ENCODE measurements at places on chromosomes 11 and 22. TPM values are rescaled to one million over a fixed set of nuclear protein-coding genes. Genes with fewer than 3 reads are reported as not detected.

Gene EMID1
- not detected for total RNA-seq

DNA sequence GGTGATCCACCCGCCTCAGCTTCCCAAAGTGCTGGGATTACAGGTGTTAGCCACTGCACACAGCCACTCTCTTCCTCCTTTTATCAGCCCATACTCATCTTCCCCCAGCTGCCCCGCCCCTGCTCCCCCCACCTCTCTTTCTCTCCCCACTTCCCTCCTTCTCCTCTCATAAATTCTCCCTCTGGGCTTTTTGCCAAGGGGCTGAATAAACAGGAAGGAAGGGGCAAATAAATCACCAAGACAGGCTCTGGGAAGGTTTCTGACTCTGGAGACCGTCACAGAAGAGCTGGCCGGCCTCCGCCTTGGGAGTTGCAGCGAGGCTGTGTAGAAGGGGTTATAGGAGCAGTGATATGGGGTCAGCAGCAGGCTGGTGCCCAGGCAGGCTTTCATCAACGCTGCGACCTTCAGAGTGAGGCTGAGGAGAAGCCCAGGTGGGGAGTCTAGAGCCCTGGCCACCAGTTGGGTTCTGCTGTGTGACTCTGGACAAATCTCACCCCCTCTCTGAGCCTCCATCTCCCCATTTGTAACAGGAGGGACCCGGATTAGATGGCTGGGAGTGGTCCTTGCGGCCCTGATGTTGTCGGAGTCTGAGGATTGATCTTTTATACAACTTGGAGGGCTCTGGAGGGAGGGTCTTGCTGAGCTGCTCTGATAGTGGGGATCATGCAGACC lies 62.6 kb upstream of the RASD2 start:
- peak overlapping the region; percentile 76 for H3K27ac ChIP-seq
- DNase-seq = no peak
- peaks cover 57% of the 10 kb centered on the region for H3K27me3 ChIP-seq
- H3K4me3 ChIP-seq = no peak overlapping the region

DNA sequence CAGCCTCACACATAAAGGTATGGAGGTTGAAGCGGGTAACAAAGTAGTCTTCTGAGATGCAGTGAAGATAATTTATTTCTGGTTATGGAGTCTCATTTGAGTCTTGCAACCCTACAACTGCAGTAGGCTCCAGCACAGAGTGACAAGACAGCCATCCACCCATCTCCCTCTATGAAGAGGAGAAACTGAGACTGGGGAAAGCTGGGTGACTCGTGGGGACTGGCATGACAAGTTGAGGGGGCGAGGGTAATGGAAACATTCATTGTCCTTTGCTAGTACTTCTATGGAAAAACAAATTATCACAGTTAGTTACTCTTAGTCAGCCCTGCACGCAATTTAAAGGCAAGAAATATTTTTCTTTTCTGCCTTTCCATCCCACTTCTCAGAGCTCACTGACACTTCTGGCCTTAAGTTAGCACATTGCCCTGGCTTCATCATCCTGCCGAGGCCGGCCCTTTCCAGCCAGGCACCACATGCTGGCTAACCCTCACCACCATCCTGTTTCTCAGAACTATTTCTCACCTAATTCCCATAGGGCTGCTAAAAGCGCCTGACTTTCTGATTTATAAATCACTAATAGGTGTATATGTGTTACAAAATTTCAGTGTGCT lies 361.1 kb downstream of the ETS1 start:
- no peak overlapping the region for H3K27ac ChIP-seq
- H3K27me3 ChIP-seq = peaks cover 4% of the 10 kb centered on the region
- peaks cover 7% of the 10 kb centered on the region for H3K4me1 ChIP-seq
- H3K36me3 ChIP-seq = peaks cover 2% of the 10 kb centered on the region

- peak overlapping the region; percentile 86 for H3K27ac ChIP-seq
- H3K27me3 ChIP-seq = no peaks in the 10 kb centered on the region
- peak overlapping the region; percentile 62 for H3K4me3 ChIP-seq
- H3K4me1 ChIP-seq = peaks cover 83% of the 10 kb centered on the region
These were observed 29.7 kb downstream of the FLI1 start for GRCh38 chr11:128723531-128723930.

Gene C11orf52
- not detected for total RNA-seq

DNA sequence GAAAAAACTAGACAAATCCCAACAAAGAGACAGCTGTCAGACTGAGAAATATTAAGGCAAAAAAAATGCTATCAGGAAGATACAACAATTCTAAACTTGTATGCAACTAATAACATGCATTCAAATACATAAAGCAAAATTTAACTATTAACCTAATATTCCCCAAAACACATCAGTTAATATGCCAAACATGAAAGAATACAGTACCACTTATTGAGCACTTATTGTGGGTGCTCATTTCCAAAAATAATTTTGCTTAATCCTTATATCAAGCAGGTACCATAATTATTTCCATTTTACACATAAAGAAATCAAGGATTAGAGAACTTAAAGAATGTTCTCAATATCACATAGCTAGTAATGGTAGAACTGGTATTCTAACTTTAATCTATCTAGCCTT lies 67.7 kb upstream of the HMGXB4 start:
- H3K36me3 ChIP-seq = no peaks in the 10 kb centered on the region
- H3K27me3 ChIP-seq = no peaks in the 10 kb centered on the region

GRCh38 chr11:13680501-13681264 lies 12.2 kb downstream of the FAR1 start:
- no peak overlapping the region for H3K27ac ChIP-seq
- no peak overlapping the region for H3K4me3 ChIP-seq
- no peaks in the 10 kb centered on the region for H3K27me3 ChIP-seq

Gene SCGB1C1
- not detected for total RNA-seq

Gene C22orf31
- not detected for total RNA-seq

DNA sequence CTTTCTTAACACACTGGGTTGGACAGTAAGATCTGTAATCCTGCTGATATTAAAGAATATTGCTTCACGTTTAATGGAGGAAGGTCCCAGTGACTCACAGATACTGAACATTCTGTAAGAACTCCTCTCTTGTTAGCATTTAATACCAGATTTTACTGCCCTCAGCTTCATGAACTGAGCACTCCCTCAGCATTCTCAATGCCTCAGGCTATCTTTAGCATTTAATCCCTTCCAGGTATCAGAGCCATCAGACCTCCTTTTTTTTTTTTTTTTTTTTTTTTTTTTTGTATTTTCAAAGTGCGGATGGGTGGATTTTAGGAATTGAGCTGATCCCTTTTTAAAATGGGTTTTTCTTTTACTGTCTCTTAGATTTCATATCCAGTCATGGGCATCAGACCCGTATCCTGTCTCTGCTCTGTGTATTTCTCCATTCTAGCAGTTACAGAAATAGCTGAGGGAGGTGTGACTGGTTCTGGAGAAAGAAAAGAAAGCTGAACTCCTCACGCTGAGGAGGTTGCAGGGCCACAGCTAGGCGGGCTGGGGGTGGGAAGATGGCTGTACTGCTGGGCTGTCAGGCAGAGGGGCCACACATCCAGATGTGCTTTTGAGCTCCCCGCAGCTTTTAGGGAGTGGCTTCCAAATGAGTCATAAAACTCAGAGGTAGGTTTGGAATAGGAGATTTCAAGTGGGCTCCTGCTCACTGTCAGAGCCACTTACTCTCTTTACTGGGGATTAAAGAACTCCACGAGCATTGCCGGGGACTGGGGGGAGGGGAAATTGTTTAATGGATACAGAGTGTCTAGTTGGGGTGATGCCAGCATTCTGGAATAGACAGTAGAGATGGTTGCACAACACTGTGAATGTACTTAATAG lies 97.0 kb downstream of the SYT9 start:
- no peak for DNase-seq
- peaks cover 2% of the 10 kb centered on the region for H3K36me3 ChIP-seq
- H3K27ac ChIP-seq = no peak overlapping the region

Gene WBP2NL
- total RNA-seq = 1.7 TPM

Gene ACRV1
- not detected for total RNA-seq

Gene OR8D4
- not detected for total RNA-seq

DNA sequence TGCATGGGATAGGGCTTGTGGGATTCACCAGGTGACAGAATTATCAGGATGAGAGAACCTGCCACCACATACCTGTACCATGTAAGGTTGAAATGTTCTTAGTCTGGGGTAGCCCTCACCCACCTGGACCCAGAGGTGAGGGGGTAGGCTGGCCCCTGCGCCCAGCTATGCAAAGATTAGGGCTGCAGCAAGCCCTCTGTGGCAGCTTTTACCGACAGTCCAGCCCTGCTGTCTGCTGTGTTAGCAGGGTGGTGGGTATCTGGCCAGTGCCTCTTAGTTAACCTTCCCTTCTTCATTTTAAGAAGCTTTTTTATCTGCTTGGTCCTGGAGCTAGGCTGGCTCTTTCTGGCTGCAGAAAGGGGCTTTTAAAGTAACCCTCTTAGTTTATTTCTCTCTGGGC lies 13.9 kb downstream of the INSC start:
- H3K36me3 ChIP-seq = peaks cover 6% of the 10 kb centered on the region
- no peaks in the 10 kb centered on the region for H3K4me1 ChIP-seq
- H3K27me3 ChIP-seq = peaks cover 35% of the 10 kb centered on the region
- no peak overlapping the region for H3K4me3 ChIP-seq

DNA sequence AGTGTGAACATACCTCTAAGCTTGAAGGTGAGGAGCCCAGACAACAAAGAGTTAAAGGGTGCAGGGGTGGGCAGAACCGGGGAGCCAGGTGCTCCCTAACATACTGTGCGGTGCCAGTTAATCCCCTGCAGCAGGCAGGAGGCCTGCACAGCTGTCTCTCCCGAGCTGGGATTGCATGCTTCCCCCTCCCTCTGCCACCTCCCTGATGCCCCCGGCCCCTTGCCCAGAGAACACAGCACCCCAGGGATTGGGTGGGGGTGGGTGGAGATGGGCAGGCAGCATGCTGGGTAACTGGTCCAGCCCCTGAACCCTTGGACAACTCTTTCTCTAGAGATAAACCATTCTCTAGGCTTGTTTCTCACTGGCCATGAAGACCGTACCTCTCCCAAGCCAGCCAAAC lies 67.7 kb upstream of the MYOD1 start:
- peaks cover 45% of the 10 kb centered on the region for H3K27me3 ChIP-seq
- no peak overlapping the region for H3K4me3 ChIP-seq
- no peaks in the 10 kb centered on the region for H3K36me3 ChIP-seq
- DNase-seq = no peak

Gene POLR2F
- total RNA-seq = 27.7 TPM

Gene MYEOV
- total RNA-seq = 8.9 TPM

DNA sequence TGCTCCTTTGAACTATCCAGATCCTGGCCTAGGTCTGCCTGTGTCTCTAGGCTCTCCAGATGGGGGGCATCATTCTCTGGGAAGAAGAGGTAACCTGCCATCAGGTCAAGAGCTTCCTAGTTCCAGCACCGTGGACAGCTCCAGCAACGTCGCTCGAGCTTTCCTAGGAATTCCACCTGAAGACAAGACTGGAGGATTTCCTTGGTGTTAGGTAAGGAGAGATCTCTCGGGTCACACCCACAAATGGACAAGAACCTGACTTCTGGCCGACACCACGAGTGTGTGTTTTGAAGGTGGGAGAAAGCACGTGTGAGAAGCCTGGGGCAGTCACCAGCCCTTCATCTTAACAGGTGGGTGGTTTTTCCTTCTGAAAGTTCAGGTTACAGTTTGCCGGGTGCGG lies 1.2 kb downstream of the PRG3 start:
- peaks cover 2% of the 10 kb centered on the region for H3K4me1 ChIP-seq
- no peak overlapping the region for H3K4me3 ChIP-seq
- H3K36me3 ChIP-seq = no peaks in the 10 kb centered on the region
- DNase-seq = no peak

DNA sequence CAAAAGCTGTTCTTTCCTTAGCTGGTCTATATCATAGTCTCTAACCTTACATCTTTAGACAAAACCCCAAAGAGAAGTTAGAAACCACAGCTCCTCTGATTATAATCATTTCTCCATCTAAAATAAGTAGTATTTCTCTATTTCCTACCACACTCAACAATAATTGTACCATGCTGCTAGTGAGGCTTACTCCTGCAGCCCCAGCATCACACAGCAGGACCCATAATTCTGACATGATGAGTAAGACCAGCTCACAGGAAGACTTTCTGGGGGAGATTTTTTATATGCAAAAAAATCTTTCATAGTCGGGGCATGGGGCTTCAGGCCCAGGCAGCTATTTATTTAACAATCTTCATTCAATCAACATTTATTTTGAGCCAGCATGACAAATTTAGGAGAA lies 441.6 kb downstream of the DYNC2H1 start:
- H3K4me1 ChIP-seq = peaks cover 3% of the 10 kb centered on the region
- H3K4me3 ChIP-seq = peak overlapping the region; percentile 4

- H3K4me1 ChIP-seq = peaks cover 5% of the 10 kb centered on the region
- no peak overlapping the region for H3K4me3 ChIP-seq
- no peak for DNase-seq
- H3K36me3 ChIP-seq = peaks cover 3% of the 10 kb centered on the region
These were observed 38.6 kb downstream of the TMEM135 start for GRCh38 chr11:87076260-87076783.

Gene MIAT
- total RNA-seq = 83.4 TPM

GRCh38 chr22:22372086-22372485 lies 127.5 kb downstream of the VPREB1 start:
- no peaks in the 10 kb centered on the region for H3K4me1 ChIP-seq
- H3K27me3 ChIP-seq = peaks cover 82% of the 10 kb centered on the region
- H3K4me3 ChIP-seq = no peak overlapping the region
- H3K27ac ChIP-seq = no peak overlapping the region
- DNase-seq = no peak

Gene TBX10
- not detected for total RNA-seq

Gene OR10A5
- total RNA-seq = not detected

Gene LAMTOR1
- 43.7 TPM for total RNA-seq

- H3K27me3 ChIP-seq = no peaks in the 10 kb centered on the region
- H3K4me1 ChIP-seq = no peaks in the 10 kb centered on the region
- H3K27ac ChIP-seq = no peak overlapping the region
- no peak overlapping the region for H3K4me3 ChIP-seq
- H3K36me3 ChIP-seq = no peaks in the 10 kb centered on the region
- no peak for DNase-seq
These were observed 686.3 kb downstream of the NTM start for GRCh38 chr11:132056689-132057088.

- no peak for DNase-seq
- H3K27me3 ChIP-seq = peaks cover 50% of the 10 kb centered on the region
- H3K36me3 ChIP-seq = peaks cover 12% of the 10 kb centered on the region
- H3K27ac ChIP-seq = no peak overlapping the region
- H3K4me1 ChIP-seq = no peaks in the 10 kb centered on the region
These were observed 10.5 kb upstream of the CHRM1 start for GRCh38 chr11:62931499-62932278.

All from T-helper 17 cell (primary cell).